ENCODE measurements at places on chromosomes 3 and 15.

- no peak for DNase-seq
Observed at GRCh38 chr3:32121137-32121536, 14.7 kb downstream of the GPD1L start.

GRCh38 chr3:24139463-24140412 is 194.7 kb downstream of the NR1D2 start:
- no peak for DNase-seq

DNA sequence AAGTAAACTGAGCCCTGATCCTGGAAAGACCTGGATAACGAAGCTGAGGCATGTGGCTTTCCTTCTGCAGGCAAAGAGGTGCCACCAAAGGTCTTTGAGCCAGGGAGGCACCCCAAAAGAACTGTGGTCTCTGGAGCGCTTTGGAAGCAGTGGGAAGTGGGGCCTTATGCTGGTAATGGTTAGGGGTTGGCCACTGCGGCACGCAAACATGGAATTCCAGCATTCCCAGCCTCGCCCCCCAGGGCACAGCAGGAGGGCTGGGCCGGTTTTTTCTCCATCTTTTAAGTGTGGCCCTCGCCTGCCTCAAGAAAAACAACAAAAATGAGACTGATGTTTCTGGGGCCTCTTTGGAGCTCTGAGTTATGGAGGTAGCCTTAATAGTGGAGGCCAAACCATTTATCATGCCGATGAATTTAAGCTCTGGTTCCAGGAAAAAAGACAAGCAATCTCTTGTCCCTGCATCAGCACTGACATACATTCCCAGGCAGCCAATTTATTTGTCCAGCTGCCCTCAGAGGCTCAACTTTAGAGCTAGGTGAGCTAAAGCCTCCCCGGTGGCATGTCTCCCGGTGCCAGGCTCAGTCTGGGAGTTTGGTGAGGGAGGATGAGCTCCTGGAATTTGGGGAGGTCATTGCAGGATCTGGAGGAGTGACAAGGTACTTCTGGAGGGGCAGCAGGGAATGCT is 109.0 kb downstream of the TLE3 start:
- no peak for DNase-seq

DNA sequence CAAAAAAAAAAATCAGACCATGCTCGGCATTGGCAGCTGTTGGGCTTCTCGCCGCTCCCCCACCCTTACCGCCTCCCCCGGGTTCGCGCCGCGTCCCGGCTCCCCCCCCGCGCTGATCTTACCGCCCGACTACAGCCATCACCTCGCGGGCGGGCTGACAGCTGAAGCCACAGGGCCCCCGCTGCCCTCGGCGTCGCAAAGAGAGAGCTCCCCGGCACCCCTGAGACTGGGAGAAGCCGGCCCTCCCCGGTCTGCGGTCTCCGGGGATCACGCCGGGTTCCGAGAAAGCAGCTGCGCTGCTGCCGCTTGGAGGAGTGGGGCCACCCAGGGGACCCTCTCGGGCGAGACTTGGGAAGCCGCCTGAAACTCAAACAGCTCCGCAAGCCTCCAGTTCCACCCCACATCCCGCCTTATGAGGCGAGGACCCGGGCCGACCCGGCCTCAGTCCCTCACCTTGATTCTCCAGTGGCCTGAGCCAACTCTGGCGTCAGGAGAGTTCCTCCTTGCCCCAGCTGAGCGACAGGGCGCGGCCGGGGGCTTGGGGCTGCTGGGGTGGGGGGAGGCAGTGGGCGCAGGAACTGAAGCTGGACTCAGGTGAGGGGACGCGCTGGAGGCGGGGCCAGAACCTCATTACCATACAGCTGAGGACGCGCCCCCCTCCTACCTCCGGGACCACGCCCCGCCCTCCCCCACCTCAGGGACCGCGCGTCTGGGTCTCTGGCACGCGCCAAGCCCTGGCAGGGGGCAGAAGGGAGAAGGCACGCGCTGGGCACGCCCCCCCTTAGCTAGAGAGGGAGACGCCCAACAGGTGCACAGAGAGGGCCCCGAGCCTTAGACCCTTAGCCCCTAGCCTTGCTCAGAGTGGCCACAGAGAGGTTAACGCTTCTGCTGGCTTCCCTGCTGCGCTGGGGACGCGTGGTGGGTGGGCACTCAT is 1.0 kb upstream of the DLL4 start:
- DNase-seq = no peak

GRCh38 chr15:96335411-96336024 is 5.0 kb downstream of the NR2F2 start:
- DNase-seq = no peak

- DNase-seq = no peak
Observed at GRCh38 chr15:64251121-64251520, 88.3 kb upstream of the PPIB start.

DNA sequence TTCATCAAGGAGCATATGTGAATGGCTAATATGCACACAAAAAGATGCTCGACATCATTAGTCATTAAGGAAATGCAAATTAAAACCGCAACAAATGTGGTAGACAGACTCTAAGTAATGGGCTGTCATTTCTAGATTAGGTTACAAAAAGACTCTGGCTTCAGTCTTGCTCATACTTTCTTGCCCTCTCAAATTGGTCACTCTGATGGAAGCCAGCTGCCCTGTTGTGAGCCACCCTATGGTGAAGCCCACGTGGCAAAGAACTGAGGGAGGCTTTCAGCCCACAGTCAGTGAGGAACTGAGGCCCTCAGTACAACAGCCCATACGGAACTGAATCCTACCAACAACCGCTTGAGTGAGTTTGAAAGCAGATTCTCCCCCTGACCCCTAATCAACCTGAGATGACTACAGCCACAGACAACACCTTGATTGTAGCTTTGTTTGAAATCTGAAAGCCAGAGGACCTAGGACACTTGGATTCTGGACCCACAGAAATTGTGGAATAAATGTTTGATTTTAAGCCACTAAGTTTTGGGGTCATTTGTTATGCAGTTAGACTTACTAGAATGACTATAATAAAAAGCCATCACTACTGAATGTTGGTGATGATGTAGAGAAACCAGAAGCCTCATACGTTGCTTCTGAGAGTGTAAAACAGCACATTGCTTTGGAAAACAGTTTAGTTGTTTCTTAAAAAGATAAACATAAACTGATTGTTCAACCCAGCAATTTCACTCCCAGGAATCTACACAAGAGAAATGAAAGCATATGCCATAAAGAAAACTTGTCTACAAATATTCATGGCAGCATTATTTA is 45.7 kb downstream of the EHHADH start:
- DNase-seq = no peak
